Stimulated activated CD4-positive, alpha-beta T cell treated with anti-CD3 and anti-CD28 coated beads, Interleukin-1b, Interleukin-23, amount 100 ng/mL, for 1 hour (primary cell): ENCODE measurements at places on chromosomes 2 and 18.

DNA sequence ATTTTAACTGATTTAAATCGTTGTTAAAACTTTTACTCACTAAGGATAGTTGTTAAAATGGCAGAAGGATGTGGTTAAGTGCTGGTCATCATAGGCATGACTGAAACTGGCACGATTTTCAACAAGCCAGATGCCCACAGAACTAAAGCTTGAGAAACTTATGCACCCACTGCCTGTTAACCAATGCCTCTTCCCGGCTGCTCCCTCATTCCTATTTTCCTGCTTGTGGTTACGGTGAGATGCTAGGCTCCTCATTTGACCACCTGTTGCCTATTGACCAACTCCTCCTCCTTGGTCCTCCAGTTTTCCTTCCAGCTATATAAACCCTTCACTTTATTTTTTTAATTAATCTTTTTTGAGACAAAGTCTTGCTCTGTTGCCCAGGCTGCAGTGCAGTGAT lies 238.7 kb downstream of the TFCP2L1 start:
- DNase-seq = no peak

DNA sequence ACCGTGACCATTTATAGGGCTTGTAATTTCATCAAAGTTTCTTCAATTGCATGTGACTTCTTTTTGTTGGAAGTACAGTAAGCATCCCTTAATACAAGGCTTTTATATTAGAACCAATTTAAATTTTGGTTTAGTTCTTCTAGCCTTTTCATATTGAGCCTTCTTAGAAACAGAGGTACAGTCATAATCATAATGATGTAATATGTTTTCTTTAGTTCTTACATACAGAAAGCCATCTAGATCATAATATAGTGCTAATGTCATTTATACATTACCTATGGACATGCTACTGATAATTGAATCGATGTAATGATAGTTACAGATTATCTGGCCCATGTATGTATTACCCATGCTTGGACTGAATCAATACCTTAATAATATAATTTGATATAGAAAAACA lies 109.9 kb upstream of the OTX1 start:
- no peak for DNase-seq

- no peak for DNase-seq
These were observed 1.1 kb downstream of the MAP4K3 start for GRCh38 chr2:39435741-39436591.

GRCh38 chr2:160471950-160472349 lies 21.7 kb downstream of the RBMS1 start:
- DNase-seq = no peak

DNA sequence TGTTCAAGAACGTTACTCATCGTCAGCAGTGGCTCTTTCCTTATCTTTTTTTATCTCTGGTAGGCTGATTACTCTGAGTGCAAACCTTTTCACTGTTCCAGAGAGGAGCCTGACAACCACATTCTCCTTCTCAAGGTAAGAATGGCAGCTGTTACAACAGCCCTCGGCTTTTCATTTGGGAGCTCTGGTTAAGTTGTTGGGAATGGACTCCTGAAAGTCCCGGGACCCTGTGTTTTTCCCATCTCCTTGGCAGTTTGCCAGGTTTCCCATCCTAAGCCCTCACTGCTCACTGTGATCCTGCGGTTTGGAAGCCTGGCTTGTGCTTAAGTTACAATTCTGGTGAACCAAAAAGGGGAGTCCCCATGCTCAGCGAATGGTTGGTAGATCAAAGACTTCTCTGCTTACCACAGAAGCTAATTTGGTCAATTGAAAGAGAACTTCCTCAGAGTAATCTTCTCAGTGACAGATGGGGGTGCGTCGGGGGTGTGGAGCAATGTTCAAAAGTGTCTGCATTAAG lies 122.3 kb downstream of the LYPD6B start:
- no peak for DNase-seq

DNA sequence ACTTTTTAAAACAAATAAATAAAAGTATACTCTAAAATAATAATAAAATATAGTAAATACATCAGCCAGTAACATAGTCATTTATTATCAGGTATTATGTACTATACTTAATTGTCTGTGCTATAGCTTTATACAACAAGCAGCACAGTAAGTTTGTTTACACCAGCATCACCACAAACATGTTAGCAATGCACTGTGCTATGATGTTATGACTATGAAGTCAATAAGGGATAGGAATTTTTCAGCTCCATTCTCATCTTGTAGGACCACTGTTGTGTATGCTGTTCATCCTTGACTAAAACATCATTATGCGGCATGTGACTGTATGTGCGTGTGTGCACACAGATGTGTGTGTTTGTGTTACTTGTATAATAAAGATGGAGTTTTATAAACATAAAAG lies 137.5 kb downstream of the LYPD6B start:
- DNase-seq = no peak

GRCh38 chr2:221262651-221263050 lies 309.5 kb downstream of the EPHA4 start:
- no peak for DNase-seq

DNA sequence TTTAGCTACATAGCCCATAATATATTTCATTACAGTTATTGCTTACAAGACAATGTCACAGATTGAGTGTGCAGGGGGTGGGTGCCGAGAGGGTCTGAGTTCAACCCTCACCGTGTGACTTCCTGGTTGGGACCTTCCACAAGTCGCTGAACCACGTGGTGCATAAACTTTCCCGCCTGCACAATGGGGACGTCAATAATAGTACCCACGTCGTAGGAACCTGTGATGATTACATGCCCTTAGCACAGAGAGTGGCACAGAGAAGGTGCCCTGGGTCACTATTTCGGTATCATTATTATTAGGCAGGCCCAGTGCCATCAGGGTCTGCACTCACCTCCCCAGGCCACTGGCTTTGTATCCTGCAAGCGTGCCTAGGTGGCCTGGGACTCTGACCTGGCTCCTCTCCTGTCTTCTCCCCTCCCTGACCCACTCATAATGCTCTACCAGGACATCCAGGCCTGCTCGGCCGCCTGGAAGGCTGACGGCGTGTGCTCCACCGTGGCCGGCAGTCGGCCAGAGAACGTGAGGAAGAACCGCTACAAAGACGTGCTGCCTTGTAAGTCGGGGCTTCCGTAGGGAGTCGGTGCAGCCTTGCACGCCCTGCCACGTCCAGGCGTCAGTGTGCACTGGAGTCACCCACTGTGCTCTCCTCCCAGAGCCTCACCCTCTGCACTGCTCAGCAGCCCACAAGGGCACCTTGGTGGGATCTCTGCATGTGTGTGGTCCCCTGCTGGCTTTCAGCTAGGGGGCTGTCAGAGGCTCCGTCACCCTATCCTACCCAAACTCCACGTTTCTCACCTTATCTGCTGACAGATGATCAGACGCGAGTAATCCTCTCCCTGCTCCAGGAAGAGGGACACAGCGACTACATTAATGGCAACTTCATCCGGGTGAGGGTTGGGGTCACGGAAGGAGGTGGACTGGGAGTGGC lies 2.8 kb downstream of the PTPN18 start:
- DNase-seq = no peak

- DNase-seq = no peak
These were observed 147.6 kb downstream of the LDLRAD4 start for GRCh38 chr18:13366131-13366530.

- DNase-seq = no peak
These were observed 711.2 kb upstream of the SALL3 start for GRCh38 chr18:78268226-78268988.

DNA sequence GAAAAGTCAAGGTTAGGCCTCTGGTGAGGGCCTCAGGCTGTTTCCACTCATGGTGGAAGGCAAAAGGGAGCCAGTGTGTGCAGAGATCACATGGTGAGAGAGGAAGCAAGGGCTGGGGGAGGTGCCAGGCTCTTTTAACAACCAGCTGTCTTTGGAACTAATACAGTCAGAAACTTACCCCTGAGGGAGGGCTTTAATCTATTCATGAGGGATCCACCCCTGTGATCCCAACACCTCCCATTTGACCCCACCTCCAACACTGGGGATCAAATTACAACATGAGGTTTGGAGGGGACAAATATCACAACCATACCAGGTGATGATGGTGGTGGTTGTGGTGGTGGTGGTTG lies 10.9 kb downstream of the POLI start:
- DNase-seq = no peak

GRCh38 chr2:40428439-40428838 lies 23.5 kb downstream of the SLC8A1 start:
- DNase-seq = no peak

DNA sequence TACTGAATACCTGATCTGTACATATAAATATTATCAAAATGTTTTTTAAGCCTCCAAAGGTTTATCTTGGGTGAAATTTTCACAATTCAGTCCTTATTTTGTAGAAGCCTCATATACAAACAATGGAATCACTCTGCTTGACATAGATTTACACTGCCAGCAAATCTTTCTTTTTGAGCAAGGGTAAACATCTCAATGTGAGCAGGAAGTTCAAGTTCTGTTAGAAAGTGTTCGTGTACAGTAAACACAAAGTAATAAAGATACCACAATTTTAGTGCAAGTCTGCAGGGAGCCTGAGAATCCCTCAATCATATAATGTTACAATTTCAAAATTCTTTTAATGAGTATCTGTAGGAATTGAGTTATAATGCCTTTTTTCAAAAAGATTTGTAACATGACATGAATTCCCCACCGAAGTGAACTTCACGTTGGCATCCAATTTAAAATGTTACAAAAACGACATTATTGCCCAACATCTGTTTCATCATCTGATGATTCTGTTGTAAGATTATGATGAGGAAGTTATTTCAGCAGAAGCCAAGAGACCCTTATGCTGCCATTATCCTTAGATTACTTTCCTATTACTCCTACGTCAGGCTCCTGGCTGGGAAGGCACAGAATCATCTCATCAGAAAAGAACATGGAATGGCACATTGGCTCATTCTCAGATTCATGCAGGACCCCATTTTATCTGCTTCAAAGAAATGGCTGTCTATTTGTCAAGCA lies 283.9 kb upstream of the ACVR2A start:
- no peak for DNase-seq

DNA sequence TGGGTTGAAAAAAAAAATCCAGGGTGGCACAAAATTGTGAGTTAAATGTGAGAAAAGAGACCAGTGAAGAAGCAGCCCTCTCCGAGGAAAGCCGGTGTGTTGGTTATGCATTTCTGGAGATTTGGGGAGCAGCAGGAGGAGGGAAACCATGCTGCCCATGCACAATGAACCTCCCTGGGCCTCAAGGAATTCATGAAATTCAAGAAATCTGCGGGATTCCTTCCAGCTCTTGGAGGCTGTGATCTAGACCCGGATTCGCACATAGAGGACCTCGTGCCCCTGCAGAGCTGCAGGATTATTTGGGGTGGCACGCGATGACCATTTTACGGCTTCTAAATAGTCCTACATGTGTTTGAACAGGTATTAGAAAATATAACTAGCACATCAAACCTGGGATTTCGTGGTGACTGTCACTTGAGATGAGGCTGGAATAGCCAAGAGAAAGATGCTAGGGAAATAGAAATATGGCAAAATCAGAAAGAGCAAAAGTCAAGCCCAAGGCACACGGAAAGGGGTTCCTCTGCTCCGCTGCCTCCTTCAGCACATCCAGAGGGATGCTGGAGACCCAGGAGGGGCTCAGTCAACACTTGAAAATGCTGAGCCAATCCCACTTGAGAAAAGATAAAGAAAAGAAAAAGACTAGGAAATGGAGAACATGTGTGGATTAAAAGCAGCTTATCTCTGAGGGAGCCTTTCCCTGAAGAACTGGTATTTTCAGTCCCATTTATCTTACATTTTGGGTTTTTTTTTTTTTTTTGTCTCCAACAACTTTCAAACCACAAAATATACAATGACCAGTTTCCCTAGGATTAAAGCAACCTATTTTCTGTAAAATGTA lies 22.0 kb downstream of the KCTD1 start:
- no peak for DNase-seq

DNA sequence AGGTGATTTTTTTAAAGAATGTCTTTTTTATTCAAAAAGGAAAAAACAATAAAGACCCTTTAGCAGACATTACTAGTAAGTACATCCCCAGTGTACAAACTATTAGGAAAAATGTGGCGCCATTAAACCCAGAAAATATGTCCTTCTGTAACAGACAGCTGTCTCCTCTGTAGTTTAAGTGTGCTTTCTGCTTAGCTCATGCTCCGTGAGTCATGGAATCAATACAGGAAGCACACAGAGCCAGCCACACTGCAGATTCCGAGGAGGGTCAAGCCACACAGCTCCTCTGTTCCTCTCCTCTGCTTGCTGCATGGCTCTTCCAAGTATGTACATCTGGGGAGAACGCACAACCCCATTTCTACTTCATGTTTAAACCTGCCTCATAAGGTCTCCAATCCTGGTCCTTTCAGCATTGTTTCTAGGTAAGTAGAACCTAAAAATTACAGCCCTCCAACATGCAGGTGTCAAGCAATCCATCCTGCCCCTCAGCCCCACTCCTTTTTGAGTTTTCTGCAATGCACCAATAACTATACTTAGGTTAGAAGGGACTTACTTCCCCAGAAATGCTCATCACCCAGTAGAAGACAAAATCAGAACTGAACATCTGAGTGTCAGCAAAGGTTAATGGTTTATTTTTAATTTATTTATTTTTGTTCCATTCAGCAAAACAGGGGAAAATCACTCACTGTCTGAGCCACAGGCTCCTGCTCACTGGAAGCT lies 37.5 kb downstream of the ACVR1 start:
- DNase-seq = no peak
